ENCODE measurements at places on chromosomes 11 and 22.

DNA sequence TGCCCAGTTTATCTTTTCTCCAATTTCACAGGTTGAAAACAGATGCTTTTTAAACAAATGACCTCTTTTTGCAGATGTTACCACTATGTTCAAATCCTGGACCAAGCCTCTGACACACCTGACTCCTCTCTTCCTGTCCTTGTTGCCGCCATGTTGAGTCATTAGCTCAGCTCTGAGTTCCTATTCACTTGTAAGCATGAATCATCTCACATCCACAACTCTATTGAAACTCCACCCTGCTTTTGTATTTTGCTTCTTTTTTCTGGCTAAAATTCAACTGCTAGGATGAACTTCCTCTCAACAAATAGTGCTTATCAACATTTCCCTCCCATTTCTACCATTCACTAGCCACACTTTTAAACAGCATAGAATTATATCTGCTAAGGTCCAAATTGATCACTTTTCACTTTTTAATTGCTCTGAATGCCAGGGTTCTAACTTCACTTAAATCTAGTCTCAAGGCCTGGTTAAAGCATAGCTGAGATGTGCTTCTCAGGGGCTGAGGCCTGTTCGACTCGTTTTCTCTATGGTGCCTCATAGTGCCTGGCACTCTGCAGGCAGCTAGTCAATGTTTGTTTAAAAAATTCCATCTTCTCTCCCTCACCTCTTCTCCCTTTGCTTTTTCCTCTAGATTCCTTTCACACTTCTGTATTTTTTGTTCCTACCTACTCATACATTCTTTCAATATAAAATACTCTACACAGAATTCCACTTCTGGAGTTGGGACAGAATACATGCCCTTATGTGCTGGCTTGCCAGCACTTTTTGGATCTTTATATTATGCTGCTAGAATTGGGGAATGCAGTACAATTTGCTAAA is 3.9 kb downstream of the JOSD1 start:
- DNase-seq, result no peak

- no peak for DNase-seq
Observed at GRCh38 chr11:77087723-77088225, 14.9 kb upstream of the OMP start.

GRCh38 chr11:124475265-124475664 is 29.8 kb upstream of the OR8B8 start:
- no peak for DNase-seq

GRCh38 chr11:43267856-43268580 is 43.8 kb upstream of the API5 start:
- no peak for DNase-seq

DNA sequence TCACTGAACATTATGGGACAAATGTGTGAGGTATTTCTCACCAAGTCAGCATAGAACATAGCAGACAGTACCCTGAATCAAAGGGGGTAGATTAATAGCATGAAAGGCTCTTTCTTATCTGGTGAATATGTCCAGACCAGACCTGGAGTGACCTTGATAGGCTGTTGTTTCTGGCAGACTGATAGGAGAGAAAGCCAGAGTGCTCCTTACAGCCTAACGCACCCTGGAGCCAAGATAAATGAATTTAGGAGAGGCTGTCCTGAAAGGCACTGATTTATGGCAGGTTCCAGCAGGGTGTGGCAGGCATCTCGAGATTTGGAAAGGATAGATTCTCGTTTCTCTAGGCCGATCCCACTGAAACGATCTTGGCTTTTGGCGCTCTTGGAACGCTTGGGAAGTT is 204.6 kb downstream of the DBX1 start:
- DNase-seq, result no peak

- DNase-seq, result no peak
Observed at GRCh38 chr11:94754335-94754734, 13.8 kb upstream of the AMOTL1 start.

DNA sequence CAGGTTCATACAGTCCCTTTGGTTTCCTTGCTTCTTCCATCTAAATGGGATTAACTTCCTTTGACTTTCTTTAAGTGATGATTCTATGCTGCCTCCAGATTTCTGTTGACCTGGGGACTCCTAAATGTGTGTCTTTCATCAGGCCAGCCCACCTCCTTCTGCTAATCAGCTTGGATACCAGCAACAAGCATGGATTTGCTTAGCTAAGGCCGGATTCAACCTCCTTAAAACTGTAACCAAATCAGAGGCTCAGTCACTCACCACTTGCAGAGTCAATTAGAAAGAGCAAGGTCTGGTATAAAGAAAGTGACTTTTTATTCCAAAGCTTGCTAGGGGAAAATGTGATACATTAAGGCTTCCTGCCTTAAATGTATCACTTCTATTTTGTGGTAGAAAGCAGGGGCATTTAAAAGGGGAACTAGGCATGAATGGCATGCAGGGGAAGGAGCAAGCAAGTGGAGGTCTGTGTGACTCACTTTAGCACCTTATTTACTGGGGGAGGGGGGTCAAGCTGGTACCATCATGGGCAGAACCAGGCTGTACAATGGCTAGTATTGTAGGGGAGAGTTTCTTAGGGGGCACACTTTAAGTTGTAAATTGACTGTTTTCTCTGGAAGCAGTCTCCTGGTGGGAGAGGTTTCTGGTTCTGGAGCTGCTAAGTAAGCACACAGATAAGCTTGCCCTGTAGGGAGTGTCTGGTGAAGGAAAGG is 239.0 kb upstream of the PDGFD start:
- no peak for DNase-seq

- DNase-seq, result no peak
Observed at GRCh38 chr22:49760630-49761571, 66.8 kb downstream of the BRD1 start.

- DNase-seq, result no peak
Observed at GRCh38 chr11:77559686-77560401, 29.9 kb upstream of the AQP11 start.

DNA sequence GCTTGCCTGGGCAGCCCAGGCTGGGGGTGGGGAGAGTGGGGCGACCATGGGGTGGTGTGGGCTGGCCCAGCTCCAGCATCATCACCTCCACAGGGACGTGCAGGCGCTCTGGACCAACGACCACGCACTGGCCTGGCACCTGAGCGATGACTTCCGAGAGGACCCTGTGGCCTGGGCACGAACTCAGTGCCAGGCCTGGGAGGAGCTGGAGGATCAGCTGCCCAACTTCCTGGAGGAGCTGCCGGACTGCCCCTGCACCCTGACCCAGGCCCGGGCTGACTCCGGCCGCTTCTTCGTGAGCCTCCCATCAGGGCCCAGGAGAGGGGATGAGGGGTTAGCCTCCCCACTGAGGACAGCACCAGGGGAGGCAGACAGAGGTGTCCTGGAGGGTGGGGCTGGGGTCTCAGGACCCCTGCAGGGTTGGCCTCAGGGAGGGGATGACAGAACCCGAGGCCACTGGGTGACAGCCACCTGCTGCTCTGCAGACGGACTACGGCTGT is 3.8 kb downstream of the SUSD2 start:
- no peak for DNase-seq

- no peak for DNase-seq
Observed at GRCh38 chr11:120759046-120759445, 247.5 kb downstream of the GRIK4 start.

All from NCI-H1092 (cell line).